ENCODE measurements at places on chromosomes 16 and 17.
A peak's percentile ranks its signal among the peaks of the same experiment; 100 is the strongest.

DNA sequence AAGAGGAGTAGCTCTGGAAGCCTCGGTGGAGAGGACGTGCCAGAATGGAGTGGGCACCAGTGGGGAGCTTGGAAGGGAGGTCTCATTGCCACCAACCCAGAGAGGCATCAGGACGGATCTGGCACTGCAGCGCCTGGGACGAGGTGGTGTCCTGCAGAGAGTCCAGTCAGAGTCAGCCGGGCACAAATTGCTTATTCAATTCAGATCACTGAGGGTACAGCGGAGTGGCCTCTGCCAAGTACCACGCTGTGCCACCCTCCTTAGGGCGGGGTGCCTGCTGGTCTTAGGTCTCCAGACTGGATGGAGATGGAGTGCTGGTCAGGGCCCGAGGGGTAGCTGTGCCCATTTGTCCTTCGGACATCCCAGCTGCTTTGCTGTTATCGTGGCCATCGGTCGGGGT lies 18.9 kb upstream of the SPPL2C start:
- no peak for DNase-seq

DNA sequence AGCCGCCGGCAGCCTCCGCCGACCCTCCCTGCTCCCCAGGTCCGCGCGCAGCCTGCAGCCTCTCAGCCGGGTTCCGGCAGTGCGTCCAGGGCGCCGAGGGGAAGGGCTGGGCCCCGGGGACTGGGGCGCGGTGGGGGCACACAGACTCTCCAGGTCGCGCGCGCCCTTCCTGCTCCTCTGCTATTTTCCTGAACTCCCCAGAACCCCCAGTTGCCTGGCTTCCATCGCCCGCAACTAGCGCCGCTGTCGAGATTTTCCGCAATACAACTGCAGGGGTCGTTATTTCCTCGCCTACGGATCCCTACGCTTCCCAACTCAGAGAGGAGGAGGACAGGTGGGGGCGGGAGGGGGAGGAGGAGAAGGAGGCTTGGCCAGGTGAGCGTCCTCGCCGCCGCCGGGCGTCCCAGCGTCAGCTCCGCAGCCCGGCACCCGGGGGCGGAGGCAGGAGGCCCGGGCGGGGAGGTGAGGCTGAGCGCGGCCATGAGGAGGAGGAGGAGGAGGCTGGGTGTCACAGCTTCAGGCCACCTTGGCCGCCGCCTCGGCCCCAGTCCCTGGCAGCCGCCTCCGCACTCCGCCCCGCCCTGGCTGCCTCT lies at the start of gene CA10:
CA10 (minus strand) TSS at position 265 of the 593 bp plus-strand sequence.
- no peak for DNase-seq

DNA sequence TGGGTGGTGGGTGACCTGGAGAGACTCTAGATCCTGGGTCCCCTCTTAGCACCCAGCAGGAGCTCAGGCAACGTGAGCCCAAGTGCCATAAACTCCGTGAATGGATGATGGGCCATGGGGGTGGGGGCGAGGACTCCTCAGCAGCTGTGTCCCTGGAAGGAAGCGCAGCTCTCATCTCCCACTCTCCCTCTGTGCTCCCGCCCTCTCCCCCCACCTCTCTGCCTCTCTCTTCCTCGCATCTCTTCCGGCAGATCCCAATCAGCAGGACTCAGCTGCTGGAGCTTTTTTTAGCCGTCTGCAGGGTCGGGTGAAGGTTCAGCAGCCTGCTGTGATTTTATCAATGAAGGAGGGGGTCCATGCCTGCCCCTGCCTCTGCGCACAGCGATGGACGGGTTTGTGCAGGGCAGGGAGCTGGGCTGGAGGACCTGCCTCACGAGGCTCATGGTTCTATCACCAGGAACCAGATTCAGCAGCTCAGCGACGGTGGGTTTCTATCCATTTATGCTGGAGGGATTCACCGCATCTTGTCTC lies 8.3 kb downstream of the CCR7 start:
- DNase-seq = peak; percentile 63

GRCh38 chr16:1286513-1287094 lies 22.8 kb upstream of the UBE2I start:
- no peak for DNase-seq

DNA sequence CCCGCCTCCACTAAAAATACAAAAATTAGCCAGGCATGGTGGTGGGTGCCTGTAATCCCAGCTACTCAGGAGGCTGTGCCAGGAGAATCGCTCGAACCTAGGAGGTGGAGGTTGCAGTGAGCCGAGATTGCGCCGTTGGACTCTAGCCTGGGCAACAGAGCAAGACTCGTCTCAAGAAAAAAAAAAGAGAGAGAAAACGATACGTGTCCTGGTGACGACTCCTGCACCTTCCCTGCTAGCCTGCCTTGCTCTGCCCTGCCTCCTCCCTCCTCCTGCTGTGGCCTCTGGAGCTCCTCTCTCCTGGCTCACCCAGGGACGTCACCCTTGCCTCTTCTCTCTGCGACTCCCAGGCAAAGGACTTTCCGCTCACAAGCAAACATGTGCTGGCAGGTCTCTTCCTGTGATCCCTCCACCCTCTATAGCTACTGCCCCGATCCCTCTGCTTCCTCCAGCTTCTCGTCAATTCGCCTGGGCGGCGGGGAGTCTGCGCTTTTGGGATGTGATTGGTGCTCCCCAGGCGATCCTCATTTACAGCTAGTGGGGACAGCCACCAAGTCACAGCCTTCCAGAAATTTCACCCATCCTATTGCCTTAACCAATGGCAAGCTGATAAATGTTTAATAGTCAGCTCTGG lies 25.5 kb upstream of the CBX4 start:
- DNase-seq = no peak

GRCh38 chr16:72394526-72394925 lies 222.6 kb upstream of the PMFBP1 start:
- DNase-seq = no peak

GRCh38 chr17:71709946-71710345 lies 410.9 kb upstream of the SOX9 start:
- no peak for DNase-seq

- no peak for DNase-seq
Observed at GRCh38 chr16:76351441-76351840, 74.2 kb downstream of the CNTNAP4 start.

DNA sequence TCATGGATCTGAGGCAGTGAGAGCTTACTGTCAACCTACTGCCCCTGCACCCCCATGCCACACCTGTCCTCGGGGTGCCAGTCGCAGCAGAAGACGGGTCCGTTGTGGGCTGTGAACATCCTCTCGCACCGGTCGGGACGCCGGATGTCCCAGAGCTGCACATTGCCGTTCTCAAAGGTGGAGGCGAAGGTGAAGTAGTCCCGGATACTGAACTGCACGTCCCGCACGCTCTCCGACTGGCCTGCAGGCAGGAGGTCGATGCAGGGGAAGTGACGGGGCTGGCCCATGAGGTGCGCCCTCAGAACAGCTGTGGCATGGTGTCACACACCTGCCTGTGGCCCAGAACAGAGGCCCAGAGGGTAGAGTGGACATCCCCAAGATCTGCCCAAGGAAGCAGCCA lies 2.7 kb downstream of the WDR24 start:
- no peak for DNase-seq

GRCh38 chr17:3771140-3771539 lies 29.8 kb downstream of the ITGAE start:
- no peak for DNase-seq

DNA sequence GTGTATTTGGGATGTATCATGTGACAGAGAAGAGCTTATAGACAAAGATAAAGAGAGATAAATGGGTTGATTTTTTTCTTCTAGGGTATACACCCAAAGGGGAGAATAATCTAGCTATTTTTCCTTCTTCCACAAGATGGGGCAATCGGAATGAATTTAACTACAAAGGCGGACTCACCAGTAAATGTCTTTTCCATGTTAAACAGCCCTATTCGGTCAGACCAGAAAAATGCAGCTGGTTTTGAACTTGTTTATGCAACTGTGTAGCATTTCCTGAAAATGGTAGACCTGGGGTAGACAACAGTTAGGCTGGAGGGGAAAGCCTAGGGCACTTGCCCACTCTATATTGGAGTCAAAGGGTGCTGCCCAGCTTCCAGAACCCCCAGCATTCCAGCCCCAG lies 477.1 kb downstream of the TOX3 start:
- no peak for DNase-seq

DNA sequence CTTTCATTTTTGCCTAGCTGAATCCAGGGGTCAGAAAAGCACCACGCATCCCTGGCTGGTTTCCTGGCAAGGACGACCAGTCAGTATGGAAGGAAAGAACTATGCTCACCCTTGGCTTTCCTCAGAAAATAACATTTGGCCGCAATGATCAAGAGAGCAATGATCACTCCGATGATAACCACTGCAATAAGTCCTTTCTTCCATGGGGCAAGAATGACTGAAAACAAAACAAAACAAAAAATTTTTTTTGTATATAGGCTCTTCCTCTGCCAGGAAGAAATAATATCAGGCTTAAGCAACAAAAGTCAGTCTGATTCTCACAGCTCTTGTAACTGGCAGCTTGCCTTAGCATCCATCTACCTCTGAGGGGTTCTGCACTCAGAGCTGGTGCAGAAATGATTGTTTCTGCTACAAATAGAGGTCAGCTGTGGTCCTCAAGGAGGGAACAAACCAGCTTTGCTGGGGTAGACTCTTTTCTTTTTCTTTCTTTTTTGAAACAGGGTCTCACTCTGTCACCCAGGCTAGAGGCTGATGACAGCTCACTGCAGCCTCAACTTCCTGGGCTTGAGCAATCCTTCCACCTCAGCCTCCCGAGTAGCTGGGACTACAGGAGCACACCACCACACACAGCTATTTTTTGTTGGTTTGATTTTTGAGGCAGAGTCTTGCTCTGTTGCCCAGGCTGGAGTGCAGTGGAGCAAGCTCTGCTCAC lies 35.7 kb downstream of the PECAM1 start:
- DNase-seq = peak; percentile 28

GRCh38 chr17:56173958-56174835 lies 20.9 kb downstream of the ANKFN1 start:
- no peak for DNase-seq

GRCh38 chr17:64460955-64461354 lies 12.0 kb downstream of the MILR1 start:
- no peak for DNase-seq

GRCh38 chr16:53198933-53199332 lies 144.1 kb downstream of the CHD9 start:
- DNase-seq = no peak

GRCh38 chr16:85250147-85250463 lies 137.8 kb upstream of the CIBAR2 start:
- no peak for DNase-seq

DNA sequence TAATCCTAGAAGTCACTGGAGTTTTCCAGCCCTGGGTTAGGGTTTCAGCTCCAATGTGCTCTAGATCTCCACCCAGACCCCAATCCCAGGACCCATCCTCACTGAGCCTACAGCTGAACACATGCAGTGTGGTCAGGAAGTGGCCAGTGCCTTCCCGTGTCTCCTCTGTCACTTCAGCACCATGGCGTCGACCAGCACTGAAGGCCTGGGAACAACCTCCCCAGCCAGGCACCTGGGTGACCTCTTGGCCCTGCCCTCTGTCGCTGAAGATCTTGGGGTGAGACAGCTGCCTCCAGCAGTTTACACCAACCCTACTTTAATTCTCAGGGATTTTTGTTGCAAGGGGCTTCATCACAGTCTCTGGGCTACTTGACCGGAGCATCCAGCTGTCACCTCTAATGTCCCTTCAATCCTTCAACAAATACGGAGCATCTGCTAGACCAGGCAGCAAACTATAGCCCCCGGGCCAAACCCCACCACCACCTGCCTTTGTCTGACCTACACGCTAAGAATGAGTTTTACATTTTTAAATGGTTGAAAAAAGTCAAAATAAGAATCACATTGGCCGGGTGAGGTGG lies 18.0 kb upstream of the GSG1L start:
- DNase-seq = no peak

GRCh38 chr16:5430598-5430997 lies 333.0 kb upstream of the EEF2KMT start:
- DNase-seq = no peak

DNA sequence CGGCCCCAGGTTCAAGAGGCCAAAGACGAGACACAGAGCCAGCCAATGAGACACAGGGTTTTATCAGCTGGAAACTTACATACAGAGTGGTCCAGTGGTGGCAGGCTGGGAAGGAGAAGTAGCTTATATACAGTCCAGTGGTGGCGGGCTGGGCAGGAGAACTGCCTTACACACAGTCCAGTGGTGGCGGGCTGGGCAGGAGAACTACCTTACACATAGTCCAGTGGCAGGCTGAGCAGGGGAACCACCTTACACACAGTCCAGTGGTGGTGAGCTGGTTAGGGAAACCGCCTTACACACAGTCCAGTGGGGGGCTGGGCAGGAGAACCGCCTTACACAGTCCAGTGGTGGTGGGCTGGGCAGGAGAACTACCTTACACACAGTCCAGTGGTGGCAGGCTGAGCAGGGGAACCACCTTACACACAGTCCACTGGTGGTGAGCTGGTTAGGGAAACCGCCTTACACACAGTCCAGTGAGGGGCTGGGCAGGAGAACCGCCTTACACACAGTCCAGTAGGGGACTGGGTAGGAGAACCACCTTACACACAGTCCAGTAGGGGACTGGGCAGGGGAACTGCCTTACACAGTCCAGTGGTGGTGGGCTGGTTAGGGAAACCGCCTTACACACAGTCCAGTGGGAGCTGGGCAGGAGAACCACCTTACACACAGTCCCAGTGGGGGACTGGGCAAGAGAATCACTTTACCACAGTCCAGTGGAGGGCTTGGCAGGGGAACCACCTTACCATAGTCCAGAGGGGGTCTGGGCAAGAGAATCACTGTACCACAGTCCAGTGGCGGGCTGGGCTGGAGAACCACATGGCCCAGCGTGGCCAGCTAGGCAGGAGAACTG lies 90.9 kb downstream of the GAS7 start:
- no peak for DNase-seq

GRCh38 chr17:40794466-40794865 lies 5.3 kb downstream of the KRT28 start:
- DNase-seq = no peak

GRCh38 chr17:12227547-12227946 lies 206.9 kb downstream of the MAP2K4 start:
- no peak for DNase-seq

DNA sequence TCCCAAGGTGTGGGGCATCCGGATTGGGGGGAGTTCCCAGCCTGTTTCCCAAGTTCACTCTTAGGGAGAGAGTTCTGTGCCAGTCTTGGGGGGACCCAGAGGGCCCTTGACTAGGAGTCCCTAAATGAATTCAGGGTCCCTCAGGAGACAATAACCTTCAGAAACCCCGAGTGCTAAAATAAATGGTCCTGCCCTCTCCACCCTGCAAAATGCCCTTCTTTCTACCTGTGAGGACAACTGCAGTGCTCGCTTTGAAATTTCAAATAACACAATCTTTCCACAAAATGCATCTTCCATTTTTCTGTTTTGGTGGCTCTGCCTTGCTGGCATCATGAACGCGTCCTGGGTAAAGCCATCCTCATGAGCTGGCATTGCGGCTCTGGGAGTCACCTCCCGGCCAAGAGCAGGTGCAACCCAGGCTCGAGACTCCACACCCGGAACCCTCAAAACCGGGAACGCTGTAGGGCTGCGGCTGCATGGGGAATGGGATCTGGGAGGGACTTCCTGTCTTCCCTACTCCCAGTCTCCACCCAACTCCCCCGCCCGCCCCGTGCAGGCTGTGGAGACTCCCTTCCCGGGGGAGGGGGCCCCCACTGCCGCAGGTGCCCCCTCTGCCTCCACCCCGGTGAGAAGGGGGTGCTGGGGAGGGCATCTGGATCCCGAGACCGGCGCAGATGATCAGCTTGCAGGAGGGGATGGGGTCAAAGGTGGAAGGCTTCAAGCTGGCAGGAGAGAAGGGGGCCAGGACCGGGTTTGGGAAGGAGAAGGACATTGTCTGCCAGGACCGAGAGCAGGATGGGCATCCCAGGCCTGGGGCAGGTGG lies at the start of gene ZNF205:
ZNF205 (plus strand) TSS at position 529 of the 823 bp plus-strand sequence. CDS start 845 bp downstream, outside the sequence.
- DNase-seq = peak; percentile 90

- DNase-seq = peak; percentile 92
Observed at GRCh38 chr16:16021988-16022682, 72.7 kb downstream of the ABCC1 start.
